ENCODE measurements at places on chromosomes 12 and 14.

- DNase-seq: no peak
These were observed 150.4 kb upstream of the MAX start for GRCh38 chr14:65252482-65253255.

- no peak for DNase-seq
These were observed 11.1 kb downstream of the TXNRD1 start for GRCh38 chr12:104226672-104227071.

GRCh38 chr12:71972441-71973074 is 33.9 kb downstream of the TPH2 start:
- peak; percentile 12 for DNase-seq

DNA sequence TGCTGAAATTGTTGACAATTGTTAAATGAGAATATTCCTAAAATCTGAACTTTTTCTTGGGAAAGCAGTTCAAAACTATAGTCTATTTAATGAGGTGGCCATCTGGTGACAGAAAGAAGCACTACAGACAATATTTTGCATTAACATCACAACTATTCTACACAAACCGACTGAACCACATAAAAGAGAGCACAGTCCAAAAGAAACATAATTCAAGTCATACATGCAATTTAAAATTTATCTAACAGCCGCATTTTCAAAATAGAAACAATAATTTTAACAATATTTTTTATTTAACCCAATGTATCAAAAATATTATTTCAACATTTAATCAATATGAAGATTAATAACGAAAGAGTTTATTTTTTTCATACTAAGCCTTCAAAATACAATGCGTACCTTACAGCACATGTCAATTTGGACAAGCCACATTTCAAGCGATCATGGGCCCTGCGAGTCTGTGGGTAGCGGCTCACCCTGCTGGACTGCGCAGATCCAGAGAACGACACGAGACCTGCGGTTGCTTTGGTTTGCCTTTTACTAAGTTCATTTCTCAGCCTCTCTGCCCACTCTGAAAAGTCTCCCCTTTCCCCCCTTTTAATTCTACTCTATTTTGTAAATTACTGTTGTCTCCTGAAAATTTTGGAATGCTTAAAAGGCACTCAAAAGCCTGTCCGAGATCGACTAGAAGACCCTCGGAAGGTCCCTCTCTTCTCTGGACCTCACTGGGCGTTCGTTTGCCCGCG is 947 bp upstream of the LRRC9 start:
- DNase-seq: no peak

GRCh38 chr12:127680516-127680915 is 586.5 kb upstream of the TMEM132C start:
- DNase-seq: no peak

DNA sequence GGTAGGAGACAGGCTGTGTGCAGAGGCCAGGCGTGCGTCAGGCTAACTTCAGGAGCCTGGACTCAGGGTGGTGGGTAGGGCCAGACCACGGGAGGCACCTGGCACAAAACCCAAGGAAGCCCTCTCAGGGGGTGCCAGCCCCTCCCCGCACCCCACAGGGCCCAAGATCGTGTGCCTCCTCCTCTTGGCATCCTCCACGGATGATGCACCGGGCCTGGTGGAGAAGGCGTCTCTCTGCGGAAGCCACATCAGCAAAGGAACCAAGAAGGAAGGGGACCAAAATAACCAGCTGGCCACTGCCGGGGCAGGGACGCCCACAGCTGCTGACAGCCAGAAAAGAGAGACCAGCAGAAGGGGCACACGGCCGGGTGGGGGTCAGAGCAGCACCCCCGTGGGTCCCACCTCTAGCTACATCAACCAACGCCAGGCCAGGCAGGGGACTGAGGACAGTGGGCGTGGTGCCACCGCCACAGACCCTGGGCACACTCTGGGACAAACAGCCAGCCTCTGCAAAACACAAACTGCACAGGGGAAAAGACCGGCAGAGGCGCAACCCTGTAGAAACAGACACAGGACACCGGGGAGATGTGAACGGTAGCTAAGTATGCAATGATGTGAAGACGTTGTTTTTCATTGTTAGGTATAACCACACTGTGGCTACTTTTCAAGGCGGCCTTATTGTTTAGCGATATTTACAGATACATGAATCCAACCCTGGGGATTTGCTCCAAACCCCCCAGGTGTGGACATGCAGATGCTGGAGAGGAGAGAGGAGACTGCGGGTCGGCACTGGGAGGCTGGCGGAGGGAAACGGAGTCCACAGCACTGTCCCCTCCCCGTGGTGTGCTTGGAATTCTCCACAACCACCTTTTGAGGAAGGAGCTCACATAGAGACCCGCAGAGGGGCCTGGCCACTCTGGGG is 26.1 kb upstream of the C14orf180 start:
- DNase-seq: no peak

GRCh38 chr12:56781726-56782125 is 18.6 kb downstream of the HSD17B6 start:
- DNase-seq: no peak

GRCh38 chr12:88802096-88802706 is 221.9 kb upstream of the KITLG start:
- DNase-seq: no peak

- no peak for DNase-seq
These were observed 93.9 kb upstream of the AMN1 start for GRCh38 chr12:31822761-31823160.

DNA sequence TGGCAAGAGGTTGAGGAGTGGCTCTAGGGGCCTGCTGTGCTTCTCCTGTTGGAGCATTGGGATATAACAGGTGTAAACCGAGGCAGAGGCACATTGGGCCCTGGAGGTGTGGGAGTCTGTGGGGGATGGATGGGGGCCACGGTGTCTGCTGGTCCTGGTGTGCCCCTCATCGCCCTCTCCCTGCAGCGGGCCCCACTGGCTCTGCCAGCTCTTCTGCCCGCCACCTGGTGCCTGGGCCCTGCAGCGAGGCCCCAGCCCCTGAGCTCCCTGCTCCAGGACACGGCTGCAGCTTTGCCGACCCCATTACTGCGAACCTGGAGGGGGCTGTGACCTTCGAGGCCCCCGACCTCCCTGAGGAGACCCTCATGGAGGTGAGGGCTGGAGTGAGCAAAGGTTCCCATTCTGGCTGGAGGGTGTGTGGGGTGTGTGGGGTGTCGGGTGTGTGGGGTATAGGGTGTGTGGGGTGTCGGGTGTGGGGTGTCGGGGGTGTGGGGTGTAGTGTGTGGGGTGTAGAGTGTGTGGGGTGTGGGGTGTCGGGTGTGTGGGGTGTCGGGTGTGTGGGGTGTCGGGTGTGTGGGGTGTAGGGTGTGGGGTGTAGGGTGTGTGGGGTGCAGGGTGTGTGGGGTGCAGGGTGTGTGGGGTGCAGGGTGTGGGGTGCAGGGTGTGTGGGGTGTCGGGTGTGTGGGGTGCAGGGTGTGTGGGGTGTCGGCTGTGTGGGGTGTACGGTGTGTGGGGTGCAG is 10.6 kb upstream of the PUS1 start:
- DNase-seq: no peak

GRCh38 chr14:52351233-52352060 is 37.3 kb downstream of the PTGER2 start:
- DNase-seq: no peak

DNA sequence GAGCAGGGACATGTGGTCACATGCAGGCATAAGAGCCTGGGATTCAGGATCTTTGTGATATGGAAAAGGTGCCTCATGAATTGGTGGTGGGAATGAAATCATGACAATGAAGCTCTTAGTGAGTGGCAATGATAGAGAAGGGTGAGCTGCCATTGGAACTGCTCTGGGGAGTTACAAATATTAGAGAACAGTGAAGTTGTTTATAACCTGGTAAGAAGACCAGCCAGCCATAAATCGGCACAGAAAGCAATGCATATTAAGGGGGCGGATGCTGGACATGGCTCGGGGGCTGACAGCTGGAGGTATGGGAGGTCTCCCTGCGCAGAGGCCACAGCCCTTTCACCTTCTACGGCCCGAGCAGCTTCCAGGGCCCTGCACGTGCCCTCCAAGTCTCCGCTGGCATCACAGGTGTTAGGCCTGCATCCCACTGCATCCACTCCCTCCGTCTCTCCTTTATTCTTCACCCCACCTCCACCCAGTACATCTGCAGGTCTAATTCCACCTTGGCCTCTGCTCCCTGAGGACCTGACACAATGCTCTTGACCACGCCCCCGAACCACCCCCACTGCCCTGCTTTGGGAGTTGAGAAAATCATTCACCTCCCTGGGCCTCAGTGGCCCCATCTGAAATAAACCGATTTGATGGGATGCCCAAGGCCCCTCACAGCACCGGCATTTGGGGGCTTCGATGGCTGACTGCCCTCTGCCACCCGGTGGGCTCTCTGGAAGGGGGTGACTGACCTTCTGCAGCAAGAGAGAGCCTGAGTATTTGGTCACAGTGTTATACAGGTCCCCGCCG is 4.1 kb downstream of the CACNA2D4 start:
- DNase-seq: peak; percentile 1

- DNase-seq: no peak
These were observed 3.8 kb downstream of the DHRS2 start for GRCh38 chr14:23639891-23640523.

- DNase-seq: no peak
These were observed 183.8 kb upstream of the ATP2B1 start for GRCh38 chr12:89892436-89892835.

- DNase-seq: no peak
These were observed 260.5 kb upstream of the ATP2B1 start for GRCh38 chr12:89969093-89969492.

- no peak for DNase-seq
These were observed 885.8 kb downstream of the FSCB start for GRCh38 chr14:43621282-43621681.
